ENCODE measurements at places on chromosomes 11 and 22.

GRCh38 chr11:93368022-93368421, 37.5 kb downstream of the DEUP1 start:
- no peak for DNase-seq

DNA sequence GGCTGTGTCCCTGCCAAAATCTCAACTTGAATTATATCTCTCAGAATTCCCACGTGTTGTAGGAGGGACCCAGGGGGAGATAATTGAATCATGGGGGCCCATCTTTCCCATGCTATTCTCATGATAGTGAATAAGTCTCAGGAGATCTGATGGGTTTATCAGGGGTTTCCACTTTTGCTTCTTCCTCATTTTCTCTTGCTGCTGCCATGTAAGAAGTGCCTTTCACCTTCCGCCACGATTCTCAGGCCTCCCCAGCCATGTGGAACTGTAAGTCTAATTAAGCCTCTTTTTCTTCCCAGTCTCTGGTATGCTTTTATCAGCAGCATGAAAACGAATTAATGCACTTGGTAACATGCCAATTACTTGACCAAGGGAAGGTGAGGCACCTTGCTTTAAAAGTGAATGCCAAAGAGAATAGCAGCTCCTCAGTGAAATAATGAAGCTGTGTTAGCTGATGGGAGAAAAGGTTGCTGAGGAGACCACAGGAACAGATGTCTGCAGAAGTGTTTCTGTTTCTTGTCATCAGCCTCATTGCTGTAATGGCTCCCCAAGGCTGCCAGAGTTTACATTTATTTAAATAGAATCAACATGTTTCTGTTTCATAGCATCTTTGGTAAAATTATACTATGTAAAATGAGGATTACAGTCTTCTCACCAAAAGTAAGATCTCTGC, 89.0 kb upstream of the CD44 start:
- no peak for DNase-seq

DNA sequence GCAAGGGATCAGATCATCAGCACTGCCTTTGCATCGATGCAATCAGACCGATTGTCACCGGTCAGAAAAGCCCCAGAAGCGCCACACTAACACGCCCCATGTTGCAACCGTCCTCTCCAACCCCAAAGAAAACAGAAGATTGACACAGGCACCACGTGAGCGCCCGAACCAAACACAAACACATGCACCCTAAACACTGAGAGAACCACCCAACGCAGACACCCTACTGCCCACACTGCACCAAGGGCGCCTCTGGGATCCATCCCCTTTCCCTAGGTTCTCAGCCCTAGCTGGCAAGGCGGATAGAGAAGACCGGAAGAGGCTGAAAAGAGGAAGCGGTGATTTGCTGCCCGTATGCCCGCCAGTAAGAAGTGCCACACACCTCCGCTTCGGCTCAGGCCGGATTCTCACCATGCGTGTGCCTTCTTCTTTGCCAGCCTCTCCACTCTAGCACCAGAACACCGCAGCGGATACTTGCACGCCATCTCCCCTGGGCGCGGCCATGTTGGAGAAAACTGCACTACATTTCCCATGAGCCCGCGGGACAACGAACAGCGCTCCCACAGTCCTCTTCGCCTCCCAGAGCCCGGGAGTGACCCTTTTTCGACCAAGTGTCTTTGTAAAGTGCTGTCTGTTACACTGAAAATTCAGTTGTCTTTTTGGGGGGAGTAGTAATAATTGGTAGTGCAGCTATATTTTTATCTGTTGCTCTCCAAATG, at the start of gene ALKBH8:
ALKBH8 (minus strand) TSS at position 517 of the 719 bp plus-strand sequence. CDS start 4,842 bp downstream, outside the sequence.
- peak; percentile 59 for DNase-seq

- peak; percentile 72 for DNase-seq
These were observed 27.1 kb downstream of the ARAP1 start for GRCh38 chr11:72724851-72725723.

DNA sequence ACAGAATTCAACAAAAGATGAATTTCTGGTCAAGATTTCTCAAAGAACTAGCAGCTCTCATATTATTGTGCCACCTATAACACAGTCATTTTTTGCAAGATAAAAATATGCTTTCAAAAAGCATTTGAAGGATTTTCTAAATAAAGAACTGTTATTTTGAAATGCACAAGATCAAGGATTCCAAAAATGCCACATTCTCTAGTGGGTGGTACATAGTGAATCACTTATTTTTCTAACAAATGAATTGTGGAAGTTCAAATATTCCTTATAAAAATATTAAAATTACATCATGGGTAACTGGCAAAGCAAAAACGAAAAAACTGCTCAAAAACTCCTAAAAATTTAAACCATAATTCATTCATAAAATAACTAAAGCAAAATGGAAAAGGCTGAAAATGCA, 2.1 kb downstream of the RNF141 start:
- no peak for DNase-seq

GRCh38 chr11:112942966-112943643, 18.1 kb upstream of the NCAM1 start:
- DNase-seq, result no peak

DNA sequence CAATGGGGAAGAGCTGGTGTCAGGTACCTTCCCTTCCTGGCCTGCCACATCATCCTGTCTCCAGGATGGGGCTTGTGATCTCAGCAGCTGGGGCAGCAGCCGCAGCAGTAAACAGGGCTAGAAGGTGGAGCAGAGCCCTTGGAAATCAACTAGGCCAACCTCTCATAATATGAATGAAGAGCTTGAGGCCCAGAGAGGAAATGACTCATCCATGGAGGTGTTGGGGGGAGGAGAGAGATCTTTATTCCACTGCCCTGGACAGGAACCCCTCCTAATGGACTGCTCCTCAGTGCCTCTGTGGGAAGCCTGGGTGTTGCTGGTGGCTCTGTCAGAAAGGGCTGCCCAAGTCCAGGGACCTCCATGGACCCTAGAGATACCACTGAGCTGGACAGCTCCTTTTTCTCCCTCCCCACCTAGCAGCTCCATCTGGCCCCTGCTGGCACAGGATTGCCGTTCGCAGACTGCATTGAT, 111.8 kb downstream of the OSBP2 start:
- DNase-seq, result no peak

DNA sequence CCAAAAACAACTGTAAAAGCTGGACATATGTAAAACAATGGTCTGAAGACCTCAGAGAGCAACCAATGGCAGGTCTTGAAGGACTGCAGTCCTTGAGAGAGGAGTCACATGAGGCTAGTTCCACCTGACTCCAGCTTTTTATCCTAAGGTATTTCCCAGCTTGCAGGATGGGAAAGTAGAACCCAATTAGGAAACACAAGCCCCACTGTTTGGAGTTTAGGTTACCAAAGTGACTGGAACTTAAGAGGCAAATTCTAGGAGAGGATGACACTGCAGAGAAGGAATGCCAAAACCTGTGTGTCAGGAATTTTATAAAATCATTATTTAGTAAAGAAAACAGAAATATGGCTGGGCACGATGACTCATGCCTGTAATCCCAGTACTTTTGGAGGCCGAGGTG, 18.4 kb downstream of the OR2AT4 start:
- DNase-seq, result no peak

- no peak for DNase-seq
These were observed 74.9 kb downstream of the DSCAML1 start for GRCh38 chr11:117722082-117722481.

DNA sequence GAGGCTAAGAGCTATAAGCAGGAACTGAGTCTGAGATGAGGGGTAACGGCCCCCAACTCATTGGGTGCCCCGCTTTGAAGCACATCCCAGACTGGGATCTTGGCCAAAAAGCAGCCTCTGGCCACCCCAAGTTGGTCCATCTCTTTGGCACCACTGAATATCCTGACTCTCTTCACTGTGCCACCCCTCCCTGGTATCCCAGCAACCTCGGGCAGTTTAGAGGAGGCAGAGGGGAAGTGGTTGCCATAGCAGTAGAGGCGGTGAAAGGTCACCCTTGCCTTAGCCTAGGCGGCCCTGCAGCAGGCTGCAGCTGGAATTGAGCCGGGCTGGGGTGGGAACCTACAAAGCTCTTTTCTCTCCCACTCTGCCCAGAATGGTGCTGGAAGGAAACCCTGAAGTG, 1.1 kb downstream of the PELI3 start:
- peak; percentile 8 for DNase-seq
